ENCODE measurements at places on chromosomes 7 and 10.

DNA sequence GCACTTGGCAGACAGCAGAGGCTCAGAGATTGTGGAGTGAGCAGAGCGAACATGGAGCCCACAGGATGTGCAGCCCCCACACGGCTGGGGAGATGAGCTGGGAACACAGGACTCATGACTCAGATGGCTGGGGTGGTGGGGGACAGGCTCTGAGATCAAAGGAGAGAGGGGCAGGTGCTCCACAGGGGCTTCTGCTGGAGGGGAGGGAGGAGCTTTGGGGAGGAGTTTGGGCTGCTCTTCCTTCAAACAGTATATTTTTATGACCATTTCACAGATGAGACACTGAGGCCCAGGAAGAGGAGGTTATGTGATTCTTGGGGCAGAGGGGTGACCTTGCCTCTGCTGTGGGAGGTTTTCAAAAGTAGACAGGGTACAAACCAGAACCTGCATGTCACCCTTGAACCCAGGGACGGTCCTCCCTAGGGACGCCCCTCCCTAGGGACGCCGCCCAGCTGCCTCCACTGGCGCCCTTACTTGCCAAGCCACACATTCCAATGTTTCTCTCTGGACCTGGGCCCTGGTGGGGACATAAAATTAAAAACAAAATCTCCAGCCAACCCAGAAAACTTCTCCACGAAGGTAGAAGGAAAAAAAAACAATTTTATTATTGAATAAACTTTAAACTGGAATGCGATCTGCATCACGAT lies 981 bp upstream of the CRYGN start:
- DNase-seq, result no peak

- DNase-seq, result no peak
Measured at GRCh38 chr10:30782157-30782536, 152.6 kb upstream of the LYZL2 start.

DNA sequence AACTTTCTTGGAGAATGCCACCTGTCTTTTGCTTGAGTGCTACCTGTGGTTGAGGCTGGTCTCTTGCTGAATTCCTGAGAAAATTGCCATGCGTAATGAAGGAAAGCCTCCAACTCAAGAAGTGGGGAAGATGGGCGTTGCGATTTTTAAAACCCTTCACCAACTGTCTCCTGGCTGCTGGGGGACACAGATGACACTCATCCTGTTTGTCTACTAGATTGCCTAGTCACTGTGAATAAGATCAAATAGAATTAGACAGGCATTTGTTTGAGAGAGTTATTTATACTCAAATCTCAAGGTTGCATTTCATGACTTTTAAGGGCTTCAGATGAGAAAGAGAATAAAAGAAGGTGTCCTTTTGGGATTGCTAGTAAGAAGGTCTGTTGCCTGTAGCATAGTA lies 84.3 kb upstream of the MTPN start:
- DNase-seq, result no peak

DNA sequence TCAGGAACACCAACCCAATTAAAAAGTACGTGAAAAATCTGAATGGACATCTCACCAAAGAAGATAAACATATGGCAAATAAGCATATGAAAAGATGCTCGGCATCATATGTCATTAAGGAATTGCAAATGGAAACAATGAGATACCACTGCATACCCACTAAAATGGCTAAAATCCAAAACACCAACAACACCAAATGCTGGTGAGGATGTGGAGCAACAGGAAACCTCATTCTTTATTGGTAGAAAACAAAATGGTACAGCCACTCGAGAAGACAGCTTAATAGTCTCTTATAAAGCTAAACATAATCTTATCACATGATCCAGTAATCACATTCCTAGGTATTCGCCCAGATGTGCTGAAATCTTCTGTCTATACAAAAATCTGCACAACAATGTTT lies 13.1 kb downstream of the RSU1 start:
- no peak for DNase-seq

GRCh38 chr7:155154586-155154985 lies 84.5 kb downstream of the HTR5A start:
- no peak for DNase-seq

GRCh38 chr10:29998142-29998808 lies 61.1 kb downstream of the JCAD start:
- peak; percentile 51 for DNase-seq

DNA sequence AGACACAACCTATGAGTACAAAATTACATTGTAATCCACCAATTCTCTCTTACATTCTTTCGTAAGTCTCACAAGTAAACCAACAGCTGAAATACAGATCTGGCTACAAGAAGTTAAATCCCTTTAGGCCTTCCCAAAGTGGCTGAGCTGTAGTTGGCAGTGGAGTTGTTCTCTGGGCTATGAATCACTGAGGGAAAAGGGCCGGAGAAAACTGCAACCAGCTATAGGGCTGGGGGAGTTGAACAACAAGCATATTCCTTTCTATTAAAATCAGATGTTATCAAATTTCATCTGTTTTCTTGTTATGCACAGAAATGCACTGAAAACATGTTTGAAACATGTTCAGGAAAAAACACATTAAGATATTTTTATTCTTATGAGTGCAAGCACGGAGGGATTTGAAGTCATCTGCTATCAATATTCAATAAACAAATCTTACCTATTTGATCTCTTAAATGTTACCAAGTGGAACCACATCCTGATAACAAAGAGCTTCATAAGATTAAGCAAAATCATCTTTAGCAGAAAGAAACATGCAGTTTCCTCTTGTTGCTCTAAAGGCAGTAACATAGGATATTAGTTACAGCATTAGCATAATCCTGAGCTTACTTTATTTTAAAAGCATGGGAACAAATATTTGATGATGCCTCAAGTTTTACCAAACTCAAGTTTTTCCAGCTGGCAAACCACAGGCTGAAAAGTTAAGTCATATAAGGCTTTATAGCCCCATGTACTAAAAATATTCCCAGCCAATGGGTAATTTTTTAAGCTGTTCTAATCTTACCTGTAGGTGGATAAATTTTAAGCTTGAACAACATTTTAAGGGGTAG lies 212.7 kb downstream of the TAX1BP1 start:
- no peak for DNase-seq

- DNase-seq, result no peak
Measured at GRCh38 chr7:25087855-25088254, 37.2 kb downstream of the CYCS start.

GRCh38 chr7:23486002-23486773 lies 15.9 kb upstream of the IGF2BP3 start:
- no peak for DNase-seq

GRCh38 chr10:34886906-34887642 lies 72.0 kb upstream of the PARD3 start:
- no peak for DNase-seq

GRCh38 chr7:19024261-19024660 lies 93.2 kb downstream of the TWIST1 start:
- no peak for DNase-seq

- no peak for DNase-seq
Measured at GRCh38 chr10:89355394-89355931, 22.4 kb upstream of the IFIT1B start.

DNA sequence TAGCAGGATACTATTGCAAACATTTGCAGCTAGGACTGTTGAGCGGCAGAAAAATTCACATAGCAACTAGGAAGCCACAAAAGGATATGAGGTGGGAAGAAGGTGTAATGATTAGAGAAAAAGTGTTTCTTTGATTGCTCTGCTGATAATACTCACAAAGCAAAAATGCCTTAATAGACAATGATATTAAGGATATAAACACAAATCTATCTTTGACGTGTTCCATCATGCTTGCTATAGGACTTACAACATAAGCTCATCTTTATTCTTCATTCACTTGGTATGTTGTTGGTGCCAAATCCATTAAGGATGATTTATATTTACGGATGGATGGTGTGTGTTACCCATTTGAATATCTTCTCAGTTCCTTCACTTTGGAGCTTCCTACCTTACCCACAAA lies 309.3 kb downstream of the GPR37 start:
- no peak for DNase-seq

DNA sequence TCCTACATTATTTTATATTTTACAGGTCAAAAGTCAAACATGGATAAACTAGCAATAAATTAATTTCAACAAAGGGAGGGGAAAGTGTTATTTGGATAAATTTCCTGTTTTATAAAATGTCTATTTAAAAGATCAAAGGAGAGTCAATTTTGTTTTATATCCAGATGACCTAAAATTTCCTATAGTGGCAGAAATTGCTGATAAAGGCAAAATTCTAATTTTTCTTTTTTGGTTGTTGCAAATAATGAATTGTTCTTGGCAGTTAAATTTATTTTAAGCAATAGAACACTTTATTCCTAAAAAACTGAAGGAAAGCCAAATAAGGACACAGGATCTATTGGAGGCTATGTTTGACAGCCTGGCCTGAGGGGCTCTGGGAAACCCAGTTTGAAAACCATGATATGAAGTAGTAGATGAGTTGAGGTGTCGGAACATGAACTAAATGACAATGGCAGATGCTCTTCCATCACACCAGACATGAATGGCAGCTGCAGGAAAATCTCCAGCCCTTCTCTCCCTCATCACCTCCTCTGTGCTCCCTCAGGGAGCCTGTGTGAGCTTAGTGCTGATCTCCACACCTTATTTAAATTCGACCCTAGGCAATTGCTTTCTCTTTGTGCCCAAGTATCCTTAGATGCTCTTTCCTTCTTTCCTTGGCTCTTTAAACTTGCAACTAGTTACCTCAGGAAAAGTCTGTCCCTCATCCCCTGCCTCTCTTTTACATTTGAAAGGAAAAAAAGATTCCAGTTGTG lies 395.0 kb downstream of the THSD7A start:
- no peak for DNase-seq

- DNase-seq, result no peak
Measured at GRCh38 chr7:7554649-7555575, 11.8 kb upstream of the MIOS start.

- no peak for DNase-seq
Measured at GRCh38 chr7:144713850-144714249, 122.0 kb downstream of the TPK1 start.

- no peak for DNase-seq
Measured at GRCh38 chr10:77792155-77792554, 134.4 kb downstream of the DLG5 start.

DNA sequence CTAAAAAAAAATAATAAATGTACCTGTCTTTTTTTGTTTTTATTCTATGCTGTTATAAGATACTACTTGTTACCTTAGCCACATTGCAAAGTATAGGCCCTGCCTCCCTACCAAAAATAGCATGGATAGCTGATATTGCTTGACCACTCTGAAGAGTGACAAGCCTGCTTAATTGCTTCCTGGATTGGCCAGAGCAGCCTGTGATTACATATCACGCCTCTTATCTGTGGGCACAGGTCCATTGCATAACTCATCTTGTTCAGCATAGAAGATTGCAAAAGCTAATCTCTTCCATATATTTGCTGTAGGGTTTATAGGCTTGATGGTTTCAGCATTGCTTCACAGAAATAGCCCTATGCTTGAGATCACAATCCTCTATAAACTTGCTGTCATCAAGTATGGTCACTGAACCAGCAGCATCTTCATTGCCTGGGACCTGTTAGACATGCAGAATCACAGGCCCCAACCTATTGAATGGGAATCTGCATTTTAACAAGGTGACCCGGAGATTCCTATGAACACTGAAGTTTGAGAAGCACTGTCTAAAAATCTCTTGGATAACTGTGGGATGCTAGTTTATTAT lies 280.8 kb upstream of the CDC14C start:
- no peak for DNase-seq

GRCh38 chr7:13110107-13110506 lies 422.7 kb downstream of the ARL4A start:
- no peak for DNase-seq

GRCh38 chr7:12550956-12551355 lies 19.6 kb upstream of the SCIN start:
- no peak for DNase-seq

- DNase-seq, result no peak
Measured at GRCh38 chr7:4683043-4683883, 1.2 kb downstream of the FOXK1 start.

GRCh38 chr7:8625612-8626011 lies 192.2 kb downstream of the NXPH1 start:
- no peak for DNase-seq

DNA sequence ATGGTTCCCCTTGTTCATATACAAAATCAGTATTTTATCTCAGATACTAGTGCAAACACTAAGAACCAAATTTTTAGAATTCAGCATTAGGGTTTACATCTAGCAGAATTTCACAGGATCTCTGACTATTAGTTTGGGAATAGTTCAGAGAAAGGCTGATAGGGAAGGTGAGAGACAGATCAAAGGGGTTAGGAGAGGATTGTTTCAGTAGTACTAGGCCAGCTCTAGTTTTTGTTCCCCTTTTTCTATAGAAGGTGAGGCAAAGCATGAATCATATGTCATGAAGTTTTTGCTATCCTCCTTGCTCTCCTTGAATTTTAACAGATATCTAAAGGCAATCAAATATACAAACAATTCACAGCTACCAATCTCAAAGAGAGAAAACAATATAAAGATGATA lies 26.1 kb upstream of the CTNNA3 start:
- no peak for DNase-seq

DNA sequence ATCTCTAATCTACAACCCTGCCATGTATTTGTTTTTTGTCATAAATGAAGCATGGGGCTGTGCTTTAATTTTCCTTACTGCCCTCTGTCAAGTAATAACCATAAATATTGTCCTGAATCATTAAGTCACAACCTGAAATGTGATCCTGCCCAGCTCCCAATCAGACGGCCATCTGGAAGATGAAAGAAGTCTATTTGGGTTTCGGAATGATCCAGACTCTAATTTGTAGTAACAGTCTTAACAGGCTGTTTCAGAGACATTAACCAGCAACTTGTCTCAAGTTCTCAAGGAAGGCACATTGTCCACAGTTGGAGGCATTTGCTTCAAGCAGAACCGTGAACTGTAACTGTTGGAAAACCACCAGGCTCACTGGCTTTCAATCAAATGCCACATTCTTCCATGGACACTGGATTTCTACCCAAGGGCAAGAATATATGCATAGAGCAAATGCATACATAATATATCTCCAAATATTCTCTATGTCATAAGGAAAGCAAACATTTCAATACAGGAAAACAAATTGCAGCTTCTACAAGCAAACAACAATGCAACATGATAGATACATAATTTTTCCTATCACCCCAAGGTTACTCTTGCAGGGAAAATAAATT lies 405.2 kb upstream of the NPVF start:
- no peak for DNase-seq

DNA sequence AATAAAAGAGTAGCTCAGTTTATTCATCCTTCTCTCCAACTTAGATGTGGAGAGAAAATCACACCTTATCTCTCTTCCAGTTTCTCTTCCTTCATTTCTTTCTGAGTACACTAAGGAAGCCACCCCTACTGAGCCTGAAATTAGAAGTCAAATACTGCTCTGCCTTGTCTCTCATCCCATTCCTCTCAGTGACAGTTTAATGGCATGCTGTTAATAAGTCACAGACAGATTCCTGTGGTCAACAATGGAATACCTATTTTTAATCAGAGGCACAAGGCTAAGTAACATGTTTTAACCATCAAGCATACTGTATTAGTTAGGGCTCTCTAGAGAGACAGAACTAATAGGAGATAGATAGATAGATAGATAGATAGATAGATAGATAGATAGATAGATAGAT lies 253.2 kb downstream of the HTR7 start:
- no peak for DNase-seq

- DNase-seq, result no peak
Measured at GRCh38 chr10:102411341-102412255, 7.0 kb downstream of the PSD start.
